Spleen (tissue), 13 donors: ENCODE measurements at places on chromosomes 1 and 21. TPM values are rescaled to one million over a fixed set of nuclear protein-coding genes. Genes with fewer than 3 reads are reported as not detected.

The LCE2A gene
- not detected for polyA plus RNA-seq

The HS2ST1 gene
- polyA plus RNA-seq, result 6.5 TPM

The PRELP gene
- 4.9 TPM for polyA plus RNA-seq

The NTRK1 gene
- not detected for polyA plus RNA-seq

The GPBP1L1 gene
- 53.0 TPM for polyA plus RNA-seq

GRCh38 chr1:154559466-154560044 lies 1.1 kb upstream of the UBE2Q1 start:
- peak; percentile 92 for DNase-seq

- DNase-seq, result no peak
These were observed 36.5 kb upstream of the DNASE2B start for GRCh38 chr1:84361796-84362195.

DNA sequence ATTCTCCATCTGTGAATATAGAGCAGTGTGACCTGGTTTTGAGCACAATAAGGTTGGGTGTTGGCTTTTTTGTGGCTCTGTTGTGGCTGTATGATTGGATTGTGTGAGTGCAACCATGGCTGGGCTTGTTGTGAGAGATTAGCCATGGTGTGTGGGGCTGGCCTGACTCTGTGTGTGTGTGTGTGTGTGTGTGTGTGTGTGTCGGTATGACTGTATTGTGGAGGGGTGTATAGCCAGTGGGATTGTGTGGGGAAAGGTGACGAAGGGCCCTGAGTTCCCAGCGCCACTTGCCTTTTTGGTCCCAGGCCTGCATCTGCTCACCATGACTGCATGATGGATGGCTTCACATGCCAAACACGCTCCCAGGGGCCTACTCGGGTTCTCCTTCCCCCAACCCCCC lies 5.9 kb upstream of the SLC6A9 start:
- no peak for DNase-seq

- DNase-seq, result no peak
These were observed 102.4 kb upstream of the BACE2 start for GRCh38 chr21:41065539-41065938.

DNA sequence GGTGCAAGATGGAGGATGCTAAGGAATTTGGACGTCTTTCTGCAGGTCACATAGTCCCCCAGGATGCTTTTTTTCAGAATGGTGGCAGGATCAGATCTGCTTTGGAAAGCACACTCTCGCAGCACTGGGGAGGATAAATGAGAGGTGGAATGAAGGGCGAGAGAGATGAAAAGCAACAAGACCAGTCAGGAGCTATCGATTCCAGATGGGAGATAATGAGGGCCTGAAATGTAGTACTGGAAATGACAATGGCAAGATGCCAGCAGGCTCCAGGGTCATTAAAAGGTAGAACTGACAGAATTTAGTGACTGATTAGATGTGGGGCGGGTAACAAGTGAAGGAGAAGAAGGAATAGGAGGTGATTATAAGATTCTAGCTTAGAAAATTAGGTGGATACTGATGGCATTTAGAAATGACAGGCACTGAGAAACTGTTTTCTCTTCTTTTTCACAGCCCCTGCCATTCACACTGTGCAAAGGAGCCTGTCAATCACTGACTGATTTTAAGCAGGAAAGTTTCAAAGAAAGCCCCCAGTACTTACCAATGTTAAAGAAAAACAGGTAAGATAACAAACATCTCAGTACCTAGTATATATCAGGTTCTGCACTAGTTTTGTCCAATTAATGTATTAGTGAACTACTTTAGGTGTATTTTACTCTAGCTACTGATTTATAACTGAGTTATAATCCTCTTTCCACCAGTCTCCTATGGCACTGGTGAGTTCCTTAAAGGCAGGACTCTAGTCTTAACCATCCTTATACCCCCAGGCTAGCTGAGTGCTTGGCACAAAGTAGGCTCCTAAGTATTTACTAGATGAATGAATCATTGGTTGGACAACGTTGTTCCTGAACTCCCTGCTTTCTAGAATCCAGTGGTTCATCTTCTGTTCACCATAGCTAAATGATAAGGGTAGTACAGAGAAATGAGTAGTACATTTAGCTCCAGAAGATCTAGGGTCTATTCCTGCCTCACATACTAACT lies 9.2 kb downstream of the PIGM start:
- no peak for DNase-seq

GRCh38 chr1:32709075-32709474 lies 6.5 kb upstream of the SYNC start:
- DNase-seq, result no peak

DNA sequence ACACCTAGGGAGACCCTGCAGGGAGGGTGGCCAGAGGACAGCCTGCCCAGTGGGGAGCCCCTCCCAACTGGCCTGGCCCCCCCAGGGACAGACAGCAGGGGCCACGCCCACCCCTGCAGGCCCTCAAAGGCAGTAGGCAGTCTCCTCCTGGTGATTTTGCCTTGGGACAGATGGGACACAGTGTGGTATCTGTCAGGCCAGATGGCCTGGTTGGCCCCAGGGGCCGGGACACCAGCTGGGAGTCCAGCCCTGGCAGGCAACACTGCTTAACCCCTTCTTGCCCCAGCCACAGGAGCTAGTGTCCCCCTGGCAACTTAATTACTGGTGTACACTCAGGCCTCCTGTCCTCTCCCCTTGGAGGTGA lies 17.8 kb downstream of the IFFO2 start:
- DNase-seq, result peak; percentile 53

GRCh38 chr21:15626031-15626430 lies 103.8 kb upstream of the USP25 start:
- DNase-seq, result no peak

DNA sequence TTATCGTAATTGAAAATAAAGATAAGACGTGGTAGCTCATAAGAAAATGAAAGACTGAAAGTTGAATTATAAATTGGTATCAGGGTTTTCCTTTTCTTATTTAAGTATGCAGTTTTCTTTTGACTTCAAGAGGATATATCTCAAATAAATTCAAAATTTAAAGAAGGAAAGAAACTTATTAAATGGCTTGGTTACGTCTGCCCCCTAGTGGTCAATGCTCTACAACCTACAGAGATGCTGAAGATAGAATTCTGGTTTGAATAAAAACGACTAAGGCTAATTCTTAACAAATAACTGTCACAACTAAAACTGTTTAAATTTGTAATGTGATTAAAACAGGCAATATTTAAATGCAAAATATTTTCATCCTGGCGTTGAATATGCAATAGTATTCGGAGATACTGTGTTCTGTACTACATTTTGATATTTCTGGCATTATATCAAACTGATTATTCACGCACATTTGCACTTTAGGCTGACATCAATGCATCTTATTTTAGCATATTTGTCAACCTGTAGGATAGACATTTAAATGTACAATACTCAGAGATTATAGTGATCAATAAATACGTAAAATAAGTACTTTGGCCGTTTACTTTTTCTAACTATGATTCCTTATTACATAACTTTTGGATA lies 26.8 kb downstream of the IFI44 start:
- DNase-seq, result no peak

GRCh38 chr1:30761381-30762151 lies 4.0 kb upstream of the LAPTM5 start:
- no peak for DNase-seq

DNA sequence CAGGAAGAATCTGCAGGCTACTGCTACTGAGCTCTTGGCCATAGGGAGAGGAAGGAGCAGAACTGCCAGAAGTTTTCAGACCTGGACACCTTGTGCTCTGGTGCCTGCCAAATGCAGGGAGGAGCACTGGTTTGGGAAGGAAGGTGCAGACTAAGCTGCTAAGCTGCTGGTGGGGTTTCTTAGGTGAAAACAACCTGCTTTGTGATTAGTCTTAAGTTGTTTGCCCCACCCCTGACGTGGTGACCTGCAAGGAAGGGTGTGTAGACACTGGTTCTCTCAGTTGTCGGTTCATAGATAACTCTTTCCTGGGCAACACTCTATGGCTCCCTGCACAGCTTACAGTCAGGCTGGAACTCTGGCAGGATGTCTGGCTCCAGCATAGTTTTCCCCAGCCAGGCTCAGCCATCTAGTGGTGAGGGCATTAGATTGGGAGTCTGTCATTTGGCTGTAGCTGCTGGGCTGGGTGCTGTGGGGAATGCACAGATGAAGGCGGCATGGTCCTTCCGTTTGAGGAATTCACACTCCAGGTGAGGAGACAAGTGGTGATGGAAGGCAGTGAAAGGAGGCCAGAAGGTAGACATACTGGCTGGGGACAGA lies 10.3 kb upstream of the S100A10 start:
- no peak for DNase-seq
